ENCODE measurements at places on chromosomes 5 and 9.
A peak's percentile ranks its signal among the peaks of the same experiment; 100 is the strongest.

GRCh38 chr9:30301271-30301963 is 2083.0 kb upstream of the ACO1 start:
- peak; percentile 61 for DNase-seq

DNA sequence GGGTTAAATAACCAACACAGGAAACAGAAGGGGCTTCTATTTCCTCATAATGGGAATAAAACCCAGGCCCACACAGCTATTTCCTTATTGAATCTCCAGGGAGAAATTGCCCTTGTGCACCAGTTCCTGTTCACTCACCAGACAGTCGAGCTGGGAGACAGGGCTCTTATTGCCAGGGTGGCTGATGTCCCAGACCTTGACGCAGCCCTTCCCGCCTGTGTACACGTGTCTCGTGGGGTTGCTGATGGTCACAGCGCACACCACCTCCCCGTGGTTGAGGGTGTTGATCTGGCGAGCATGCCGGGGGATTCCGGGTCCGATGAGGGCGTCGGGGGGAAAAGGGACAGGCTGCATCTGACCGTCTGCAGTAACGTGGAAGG is 96.5 kb downstream of the TLE1 start:
- DNase-seq, result no peak

DNA sequence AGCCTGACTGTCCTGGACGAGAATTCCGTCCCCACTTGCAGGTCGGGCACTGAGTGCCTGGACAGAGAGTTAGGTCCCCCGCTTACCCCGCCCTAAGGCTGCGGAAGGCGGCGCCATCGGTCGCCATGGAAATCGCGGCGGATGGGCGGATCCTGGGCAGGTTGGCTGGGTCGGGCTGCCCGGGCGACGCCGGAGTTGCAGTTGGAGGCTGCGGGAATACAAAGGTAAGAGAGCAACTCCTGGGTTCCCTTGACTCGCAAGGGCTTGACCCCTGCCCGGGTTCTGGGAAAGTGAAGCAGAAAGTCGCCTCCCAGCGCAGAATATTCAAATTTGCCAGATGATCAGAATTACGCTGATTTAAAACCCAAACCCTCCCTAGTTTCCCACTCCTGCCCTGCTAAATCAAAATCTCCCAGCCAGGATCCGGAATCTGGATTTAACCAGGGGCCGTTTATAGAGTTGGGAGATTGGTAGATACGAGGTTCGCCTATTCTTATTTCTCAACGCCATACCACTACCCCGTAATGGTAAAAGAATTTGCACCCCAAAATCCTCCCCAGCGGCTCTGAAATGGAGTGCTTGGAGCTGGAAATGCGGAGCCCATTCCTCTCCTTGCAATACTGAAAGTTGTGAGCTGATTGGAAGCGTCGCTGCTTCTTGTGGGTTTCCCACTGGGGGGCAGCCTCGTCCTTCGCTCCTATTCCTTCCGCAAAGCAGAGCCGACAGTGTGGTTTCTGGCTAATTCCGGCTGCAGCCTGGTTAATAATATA is 156.4 kb upstream of the RASEF start:
- DNase-seq, result peak; percentile 12

DNA sequence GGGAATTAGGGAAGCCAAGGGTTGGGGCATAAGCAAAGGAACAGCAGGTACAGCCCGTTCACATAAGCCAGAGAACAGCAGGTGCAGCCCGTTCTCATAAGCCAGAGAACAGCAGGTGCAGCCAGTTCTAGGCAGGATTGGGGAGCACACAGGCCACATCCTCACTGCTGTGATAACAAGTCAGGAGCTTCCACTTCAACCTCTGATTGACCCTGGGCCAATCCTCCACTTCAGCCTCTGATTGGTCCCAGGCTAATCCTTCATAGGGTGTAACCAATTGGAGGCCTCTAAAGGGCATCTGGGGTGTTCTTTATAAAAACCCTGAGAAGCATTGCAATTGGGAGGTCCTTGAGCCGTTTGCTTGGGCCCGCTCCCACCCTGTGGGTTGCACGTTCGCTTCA is 27.5 kb downstream of the CEL start:
- no peak for DNase-seq

- peak; percentile 70 for DNase-seq
These were observed 67.5 kb downstream of the ZCCHC7 start for GRCh38 chr9:37187713-37188439.

DNA sequence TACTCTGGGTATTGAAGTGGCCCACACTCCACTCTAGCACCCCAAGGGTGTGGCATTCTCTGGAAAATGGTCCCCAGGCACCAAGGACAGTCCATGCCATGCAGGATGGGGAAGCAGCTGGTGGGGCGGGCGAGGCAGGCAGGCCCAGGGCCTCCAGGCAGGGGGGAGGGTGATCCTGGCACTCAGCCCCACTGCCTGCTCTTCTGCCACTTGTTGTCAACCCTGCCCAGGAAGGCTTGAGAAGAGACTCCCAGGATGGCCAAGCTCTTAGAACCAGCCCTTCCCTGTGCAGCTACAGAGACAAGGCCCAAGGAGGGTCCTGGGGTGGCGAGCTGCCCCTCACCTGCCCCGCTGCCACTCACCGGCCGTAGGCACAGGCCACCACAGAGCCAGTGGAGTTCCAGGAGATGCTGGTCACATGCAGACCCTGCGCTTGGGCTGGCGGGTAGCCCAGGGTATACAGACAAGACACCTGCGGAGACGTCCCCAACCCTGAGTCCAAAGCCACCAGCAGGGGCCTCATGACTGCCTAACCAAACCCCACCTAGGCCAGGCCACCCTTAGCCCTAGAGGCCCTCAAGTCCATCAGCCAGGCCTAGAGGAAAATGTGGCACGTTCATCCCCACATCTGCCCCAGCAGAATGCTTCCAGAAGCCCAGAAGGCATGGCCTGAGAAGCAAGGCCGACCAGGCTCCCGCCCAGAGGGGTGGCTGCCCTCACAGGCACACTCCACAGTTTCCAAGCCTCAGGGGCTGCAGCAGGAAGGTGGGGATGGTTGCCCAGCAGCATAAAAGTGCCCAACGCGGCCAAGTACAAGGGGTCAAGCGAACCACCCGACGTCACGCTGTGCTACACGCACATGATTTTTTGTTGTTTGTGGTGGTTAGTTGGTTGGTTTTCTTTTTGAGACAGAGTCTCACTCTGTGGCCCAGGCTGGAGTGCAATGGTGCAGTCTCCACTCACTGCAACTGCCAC is 19.8 kb downstream of the DYNC2I2 start:
- no peak for DNase-seq

- no peak for DNase-seq
These were observed 223.3 kb downstream of the MEF2C start for GRCh38 chr5:88659529-88660263.

- DNase-seq, result no peak
These were observed 8.0 kb upstream of the SEMA4D start for GRCh38 chr9:89505911-89506310.

- no peak for DNase-seq
These were observed 136.1 kb upstream of the DMAC1 start for GRCh38 chr9:7935681-7936080.

DNA sequence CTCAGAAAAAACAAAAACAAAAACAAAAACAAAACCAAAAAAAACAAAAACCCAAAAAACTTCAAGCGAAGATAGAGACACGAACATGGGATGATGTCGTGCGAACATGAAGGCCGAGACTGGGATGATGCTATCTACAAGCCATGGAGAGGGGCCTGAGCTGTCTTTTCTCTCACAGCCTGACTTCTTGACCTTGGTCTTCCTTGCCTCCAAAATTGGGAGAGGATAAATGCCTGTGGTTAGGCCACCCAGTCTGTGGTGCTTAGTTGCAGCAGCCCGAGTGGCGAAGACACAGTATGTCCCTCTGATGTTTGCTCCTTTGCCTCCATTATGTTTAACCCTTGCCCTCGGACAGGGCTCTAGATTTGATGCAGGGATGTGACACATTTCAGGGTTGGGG is 130.4 kb upstream of the BASP1 start:
- DNase-seq, result no peak

DNA sequence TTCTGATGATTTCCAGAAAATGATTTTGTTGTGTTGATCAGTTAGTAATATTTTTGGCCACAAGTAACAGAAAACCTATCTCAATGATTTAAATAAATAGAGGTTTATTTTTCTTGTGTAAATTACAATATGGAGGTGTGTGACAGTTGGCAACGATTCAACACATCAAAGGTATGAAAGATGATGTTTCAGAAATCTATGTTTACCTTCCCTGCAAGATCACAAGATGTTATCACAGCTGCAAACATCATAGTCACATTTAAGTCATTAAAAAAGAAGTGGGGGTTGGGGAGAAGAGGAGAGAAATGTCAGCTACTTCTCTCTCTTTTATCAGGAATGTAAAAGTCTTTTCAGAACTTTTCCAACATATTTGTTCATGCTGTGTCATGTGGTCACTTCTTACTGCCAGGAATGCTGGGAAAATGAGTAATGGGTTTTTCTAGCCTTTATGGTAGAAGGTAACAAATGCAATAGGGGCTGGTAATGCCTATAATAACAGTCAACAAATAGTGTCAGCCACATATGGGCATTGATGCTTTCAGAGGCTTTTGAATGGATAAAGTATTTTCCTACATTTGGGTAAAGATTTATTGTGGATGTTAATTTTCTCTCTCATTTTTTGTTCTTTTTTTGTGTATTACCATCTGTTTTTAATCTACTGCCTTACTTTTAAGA is 742.7 kb downstream of the TLE1 start:
- DNase-seq, result no peak

DNA sequence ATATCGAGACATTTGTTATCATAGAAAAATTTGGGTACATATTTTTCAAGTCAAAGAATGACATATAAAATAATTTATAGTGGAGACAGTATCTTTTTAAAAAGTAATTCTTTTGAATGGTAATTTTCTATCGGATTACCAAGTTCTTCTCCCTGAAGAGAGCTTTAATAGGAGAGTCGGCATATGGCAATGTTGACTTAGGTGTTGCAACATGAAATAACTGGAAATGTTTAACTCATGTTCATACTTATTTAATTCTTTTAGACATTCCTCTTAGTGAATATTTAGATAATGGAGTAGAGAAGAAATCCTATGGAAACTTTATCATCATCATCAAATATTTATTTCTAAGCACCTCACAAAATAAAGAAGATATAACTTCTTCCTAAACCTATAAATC is 118.2 kb upstream of the CTNND2 start:
- no peak for DNase-seq

- no peak for DNase-seq
These were observed 10.8 kb downstream of the ZNF618 start for GRCh38 chr9:113886933-113887332.

DNA sequence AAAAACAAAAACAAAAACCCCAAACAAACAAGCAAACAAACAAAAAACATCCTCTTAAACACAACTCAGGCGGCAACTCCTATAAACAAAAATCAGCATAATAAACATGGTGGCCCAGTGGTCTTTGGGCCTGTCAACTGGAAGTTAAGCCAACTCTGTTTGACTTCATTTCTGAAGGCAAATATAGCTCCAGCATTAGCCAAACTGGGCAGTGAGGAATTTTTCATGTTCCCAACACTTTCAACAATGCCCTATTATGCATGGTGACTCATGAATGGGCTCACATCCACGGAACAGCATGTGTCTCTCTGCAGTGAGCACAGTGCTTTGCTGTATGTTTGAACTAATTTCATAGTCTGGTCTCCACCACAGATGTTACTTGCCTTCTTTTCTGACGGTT is 143.9 kb upstream of the STC2 start:
- DNase-seq, result no peak

DNA sequence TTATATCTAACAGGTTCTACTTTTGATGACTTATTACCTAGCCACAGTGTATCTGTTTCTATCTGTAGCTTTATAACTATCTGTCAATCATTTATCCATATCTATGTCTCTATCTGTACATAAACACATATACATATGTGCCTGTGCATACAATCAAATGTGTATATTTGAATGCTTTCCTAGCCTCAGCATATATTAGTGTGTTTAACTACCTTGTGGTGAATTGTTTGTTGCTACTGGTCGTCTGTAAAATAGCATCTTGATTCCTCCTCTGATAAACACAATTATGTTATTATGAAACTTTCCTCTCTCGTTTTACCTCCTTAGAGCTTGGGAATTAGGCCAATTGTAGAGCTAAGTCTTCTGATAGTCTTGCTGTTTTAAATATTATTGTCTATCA is 44.4 kb downstream of the PARP8 start:
- no peak for DNase-seq

- no peak for DNase-seq
These were observed 58.3 kb downstream of the TRIO start for GRCh38 chr5:14201325-14202045.

GRCh38 chr5:120457839-120458507 is 6.1 kb upstream of the PRR16 start:
- peak; percentile 14 for DNase-seq

GRCh38 chr9:2495221-2496005 is 126.2 kb upstream of the VLDLR start:
- no peak for DNase-seq

DNA sequence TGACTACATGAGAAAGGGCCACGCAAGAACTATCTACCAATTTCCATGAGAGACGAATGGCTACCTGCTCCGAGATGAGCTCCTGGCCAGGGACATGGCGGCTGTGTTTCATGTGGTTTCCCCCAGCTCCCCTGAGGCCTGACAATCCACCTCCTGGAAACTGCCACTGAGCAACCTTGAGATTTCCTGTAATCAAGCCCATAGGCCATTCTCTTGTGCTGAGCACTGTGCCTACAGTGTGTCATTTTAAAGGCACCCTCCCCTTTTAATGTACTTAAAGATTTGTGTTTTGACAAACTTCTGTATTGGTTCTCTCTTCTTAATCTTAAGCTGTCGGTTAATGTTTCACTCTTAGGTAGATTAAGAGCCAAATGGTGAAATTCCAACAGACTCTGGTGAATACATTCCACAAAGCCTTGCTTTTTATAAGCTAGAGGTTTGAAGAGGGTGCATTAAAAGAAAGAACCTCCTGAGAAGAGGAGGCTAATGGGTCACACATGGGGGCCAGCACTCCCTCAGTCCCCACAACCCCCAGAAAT is 72.3 kb downstream of the SECISBP2 start:
- DNase-seq, result no peak

- DNase-seq, result no peak
These were observed 45.3 kb downstream of the MAP1B start for GRCh38 chr5:72152545-72152944.

GRCh38 chr5:39121315-39121714 is 47.1 kb upstream of the RICTOR start:
- no peak for DNase-seq

- no peak for DNase-seq
These were observed 50.1 kb upstream of the ZNF608 start for GRCh38 chr5:124796495-124796894.

GRCh38 chr9:111154081-111154562 is 115.9 kb upstream of the LPAR1 start:
- DNase-seq, result no peak
